Mammary epithelial cell (primary cell): ENCODE measurements at places on chromosomes 1 and 21.

GRCh38 chr1:177969825-177970371 is at the start of gene SEC16B:
SEC16B (minus strand) TSS chr1:177970058; CDS start chr1:177967981, 2,077 bp downstream.
- DNase-seq: no peak

DNA sequence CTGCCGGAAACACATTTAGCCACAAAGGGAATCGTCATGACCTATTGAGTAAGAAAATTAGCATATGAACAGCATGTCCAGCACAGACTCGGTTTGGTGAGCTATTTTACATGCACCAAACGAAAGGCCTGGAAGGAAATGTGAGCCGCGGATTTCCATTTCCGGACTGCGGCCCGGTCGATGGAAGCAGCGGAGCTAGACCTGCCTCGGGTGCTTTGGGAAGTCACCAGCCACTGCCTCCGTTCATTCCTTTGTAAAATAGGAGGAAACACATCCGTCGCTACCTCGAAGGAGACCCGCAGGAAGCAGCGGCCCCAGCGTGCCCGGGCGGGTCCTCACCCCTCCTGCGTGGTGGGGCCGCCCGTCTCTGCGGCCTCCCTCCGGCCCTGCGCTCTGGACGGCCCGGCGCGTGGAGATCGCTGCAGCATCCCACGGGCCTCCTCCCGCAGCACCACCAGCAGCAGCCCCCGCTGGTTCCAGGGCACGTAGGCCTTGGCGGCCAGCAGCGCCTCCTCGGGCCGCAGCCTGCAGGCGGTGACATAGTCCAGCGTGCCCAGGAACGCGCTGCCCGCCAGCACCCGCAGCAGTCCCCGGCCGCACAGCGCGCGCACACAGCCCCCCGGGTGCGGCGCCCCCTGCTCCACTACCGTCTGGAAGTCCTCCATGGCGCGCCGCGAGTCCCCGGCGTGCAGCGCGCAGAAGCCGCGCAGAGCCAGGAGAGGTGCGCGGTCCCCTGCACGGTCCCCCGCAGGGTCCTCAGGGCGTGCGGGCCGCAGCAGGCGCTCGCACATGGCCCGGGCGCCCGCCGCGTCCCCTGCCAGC is 12.1 kb downstream of the TTC34 start:
- DNase-seq: no peak

GRCh38 chr1:48644190-48644900 is 132.3 kb downstream of the BEND5 start:
- no peak for DNase-seq

GRCh38 chr1:239467730-239468129 is 81.4 kb downstream of the CHRM3 start:
- no peak for DNase-seq

DNA sequence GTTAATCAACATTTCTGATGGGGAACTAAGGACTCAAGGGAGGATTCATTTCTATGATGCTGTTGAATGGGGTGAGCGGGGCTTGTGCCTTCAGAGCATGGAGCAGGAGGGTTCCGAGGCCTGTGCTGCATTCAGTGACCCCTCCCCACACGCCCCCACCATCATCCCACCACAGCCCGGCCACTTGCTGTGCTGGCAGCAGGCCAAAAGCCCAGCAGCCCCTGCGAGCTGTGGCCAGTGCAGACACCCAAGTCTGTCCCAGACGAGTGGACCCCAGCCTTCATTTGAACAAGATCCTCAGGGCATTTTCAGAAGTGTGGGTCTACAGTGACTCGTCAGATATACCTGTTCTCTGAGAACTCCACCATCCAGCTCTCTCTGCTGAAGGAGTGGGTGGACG is 242.0 kb downstream of the GRIK3 start:
- DNase-seq: no peak

DNA sequence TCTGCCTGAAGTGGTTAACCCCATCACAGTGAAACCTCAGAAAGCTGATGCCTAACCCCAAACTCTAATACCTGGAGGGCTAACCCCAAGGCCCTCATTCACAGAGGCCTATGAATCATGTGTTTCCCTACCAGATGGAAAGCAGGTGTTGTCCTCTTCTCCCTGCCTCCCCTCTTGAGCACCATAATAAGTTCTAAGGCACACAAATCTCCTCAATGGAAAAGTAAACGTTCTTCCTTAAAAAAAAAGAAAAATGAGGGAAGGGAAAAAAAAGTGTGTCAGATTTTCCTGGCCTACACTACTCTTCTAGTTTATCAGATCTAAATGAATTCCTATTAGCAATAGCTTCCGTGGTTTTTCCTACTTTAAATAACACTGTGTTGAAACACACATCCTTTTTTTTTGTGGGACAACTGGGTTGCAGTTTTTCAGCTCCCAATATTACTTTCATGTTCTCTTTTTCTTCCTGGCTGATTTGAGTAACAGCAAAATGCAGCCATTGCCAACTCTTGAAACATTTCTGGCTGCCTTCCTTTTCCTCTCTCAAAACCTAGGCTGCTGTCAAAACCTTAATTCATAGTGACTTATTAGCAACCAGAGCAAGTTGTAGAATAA is 43.2 kb downstream of the SLC44A3 start:
- DNase-seq: peak; percentile 57

DNA sequence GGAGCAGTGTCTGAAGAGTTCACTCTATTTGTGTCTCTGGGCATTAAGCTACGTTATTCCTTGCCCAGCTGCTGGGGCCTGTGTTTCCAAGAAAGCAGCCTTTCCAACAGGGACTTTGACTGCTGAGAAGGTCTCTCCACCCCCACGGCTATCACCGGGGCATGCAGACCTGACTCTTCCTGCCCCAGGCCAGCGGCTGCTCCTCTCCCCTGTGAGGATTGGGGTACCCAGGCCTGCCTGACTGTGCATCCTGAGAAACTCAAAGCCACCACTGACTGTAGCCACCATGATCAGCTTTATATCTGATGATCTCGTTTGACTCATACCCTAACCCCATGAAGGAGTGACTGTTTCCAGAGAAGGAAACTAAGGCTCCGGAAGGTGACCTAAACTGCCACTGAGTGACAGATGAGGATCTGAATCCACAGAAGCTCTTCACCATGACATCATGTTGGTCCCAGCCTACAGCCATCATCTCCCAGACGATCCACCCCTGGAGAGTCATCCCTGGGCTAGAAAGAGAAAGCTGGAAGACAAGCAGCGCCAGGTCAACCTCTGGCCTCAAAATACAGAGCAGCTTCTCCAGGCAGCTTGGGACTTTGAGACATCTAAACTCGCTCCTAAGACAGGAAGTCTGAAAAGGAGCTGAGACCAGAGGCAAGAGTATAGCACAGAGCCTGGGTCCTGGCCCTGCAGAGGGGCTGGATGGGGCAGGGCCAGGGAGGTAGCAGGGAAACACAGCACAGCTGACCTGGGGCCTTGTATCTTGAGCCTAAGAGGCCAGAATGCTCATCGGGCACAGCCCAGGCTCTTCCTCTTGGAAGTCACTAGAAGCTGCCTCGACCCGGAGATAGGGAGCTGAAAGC is 244.0 kb upstream of the VAMP3 start:
- DNase-seq: peak; percentile 14

DNA sequence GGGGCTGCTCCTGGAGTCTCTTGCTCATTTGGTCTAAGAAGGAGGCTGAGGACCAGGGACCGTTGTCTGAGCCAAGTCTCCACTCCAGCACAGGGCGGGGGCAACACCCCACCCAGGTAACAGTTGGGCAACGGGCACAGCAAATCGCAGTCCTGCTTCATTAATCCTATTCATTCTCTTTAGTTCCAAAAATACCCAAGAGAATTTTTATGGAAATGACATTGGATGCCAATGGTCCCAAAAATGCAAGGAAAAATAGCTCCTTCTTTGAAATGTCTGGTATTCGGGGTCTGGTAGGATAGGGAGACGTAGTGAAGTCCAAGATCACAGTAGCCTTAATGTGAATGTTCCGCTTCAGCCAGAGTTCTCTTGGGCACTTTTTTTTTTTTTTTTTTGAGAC is 74.0 kb downstream of the ATP5PO start:
- no peak for DNase-seq

DNA sequence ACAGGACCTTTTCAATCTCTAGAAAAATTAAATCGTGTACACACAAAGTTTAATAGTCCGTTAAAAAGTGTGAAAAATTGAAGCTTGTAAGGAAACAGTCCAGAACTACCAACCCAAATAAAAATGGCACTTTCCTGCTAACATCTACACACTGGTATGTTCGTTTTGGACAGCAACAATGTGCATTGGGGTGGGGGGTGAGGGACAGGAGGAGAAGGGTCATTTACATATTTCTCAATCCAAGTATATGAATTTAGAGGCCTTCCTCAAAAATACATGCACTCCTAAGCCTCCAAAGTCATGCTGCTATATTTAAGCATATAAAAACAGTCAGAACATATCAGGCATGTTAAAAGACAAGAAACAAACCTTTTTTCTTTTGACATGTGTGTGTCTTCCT is 2.5 kb downstream of the PPP1R15B start:
- DNase-seq: no peak

DNA sequence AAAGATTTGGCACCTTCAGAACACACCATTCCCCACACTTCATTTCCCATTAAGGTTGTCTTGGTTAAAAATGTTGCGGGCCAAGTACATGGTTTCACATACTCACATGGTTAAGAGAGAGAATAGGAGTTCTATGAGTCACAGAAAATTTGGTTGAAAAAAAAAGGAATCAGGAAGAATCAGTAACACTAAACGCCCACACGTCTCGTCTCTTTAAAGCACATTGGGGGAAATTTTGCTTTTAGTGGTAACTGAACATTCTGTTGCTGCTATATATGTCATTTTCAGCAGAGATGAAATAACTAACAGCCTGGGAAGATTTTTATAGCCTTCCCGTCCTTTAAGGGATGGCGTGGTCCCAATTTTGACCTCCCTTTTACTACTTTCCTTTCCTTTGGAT is 132.9 kb upstream of the ERG start:
- DNase-seq: peak; percentile 46

GRCh38 chr1:236552901-236553300 is 29.1 kb downstream of the LGALS8 start:
- DNase-seq: no peak
